ENCODE measurements at places on chromosomes 2 and 18.

GRCh38 chr18:77455004-77455403, 205.4 kb downstream of the GALR1 start:
- DNase-seq, result no peak

DNA sequence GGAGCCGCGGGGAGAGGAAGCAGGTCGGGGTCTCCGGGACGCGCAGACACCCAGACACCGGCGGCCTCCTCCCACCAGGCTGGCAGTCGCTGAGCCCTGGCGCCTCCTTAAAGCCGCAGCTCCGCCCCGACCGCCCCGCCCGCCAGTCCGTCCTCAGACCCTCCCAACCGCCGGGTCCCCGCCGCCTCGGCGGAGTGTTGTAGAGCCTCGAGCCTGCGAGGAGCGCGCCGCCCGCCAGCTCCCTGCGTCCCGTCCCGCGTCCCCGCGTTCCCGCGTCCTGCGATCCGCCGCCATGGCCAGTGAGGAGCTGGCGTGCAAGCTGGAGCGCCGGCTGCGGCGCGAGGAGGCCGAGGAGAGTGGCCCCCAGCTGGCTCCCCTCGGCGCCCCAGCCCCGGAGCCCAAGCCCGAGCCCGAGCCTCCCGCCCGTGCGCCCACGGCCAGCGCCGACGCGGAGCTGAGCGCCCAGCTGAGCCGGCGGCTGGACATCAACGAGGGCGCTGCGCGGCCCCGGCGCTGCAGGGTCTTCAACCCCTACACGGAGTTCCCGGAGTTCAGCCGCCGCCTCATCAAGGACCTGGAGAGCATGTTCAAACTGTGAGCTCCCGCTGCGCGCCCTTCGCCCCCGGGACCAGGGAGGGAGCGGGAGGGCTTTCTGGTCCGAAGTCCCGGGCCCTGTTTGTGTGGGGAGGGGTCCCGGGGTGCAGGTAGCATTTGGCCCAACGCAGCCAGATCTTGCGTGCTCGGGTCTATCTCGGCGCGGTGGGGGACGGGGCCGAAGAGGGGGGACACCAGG, at the start of gene EFHD1:
TSS of gene EFHD1 (plus strand) at position 192 of the 793 bp plus-strand sequence. CDS start at position 293, 101 bp downstream.
- DNase-seq, result peak; percentile 52

DNA sequence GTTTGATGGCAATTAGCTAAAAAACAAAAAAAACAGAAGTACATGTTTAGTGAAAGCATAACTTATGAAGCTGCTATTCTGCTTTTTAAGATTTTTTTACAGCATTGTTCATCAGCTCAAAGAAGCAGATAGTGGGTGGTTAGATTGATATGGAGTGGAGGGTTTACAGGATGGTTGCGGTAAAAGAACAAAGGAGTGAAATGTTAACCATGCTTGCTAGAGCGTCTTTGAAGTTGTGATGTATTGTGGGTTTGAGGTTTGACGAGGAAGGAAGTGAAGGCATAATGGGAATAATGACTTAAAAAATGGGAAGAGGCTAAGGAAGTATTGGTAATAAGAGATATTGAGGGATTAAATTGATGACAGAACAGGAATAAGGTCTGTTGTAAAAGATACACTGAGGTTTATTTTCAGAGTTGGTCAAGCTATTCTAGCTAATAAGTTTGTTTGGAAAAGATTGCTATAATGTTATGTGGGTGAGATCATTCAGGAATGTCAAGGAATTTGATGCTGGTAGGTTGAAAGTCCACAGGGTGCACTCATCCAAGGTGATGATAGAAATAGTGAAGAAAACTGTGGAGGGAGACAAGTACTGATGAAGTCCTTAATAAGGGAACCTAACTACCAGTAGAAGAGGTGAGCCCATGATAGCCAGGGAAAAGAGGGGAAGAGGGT, 14.6 kb downstream of the SPOPL start:
- no peak for DNase-seq

DNA sequence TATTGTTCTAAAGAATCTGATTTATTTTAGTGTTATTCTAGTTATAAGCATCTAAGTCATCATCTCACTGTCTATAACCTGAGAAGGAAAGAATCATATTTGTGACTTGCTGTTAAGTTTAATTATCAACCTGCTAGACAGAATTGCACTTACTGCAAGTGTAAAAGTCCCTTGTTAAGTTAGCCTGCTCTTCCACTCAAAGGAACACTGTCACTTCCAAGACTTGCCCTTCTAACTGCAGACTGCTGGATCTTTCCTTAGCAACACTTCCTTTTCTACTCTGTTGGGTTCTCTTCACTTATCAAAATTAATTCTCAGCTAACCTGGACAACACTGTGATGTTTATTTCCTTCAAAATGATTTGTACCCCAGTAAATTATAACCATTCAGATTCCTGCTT, 323.2 kb upstream of the TFPI start:
- no peak for DNase-seq

- DNase-seq, result no peak
These were observed 687 bp downstream of the CTDP1 start for GRCh38 chr18:79680100-79680879.

GRCh38 chr2:127485051-127485693, 41.1 kb downstream of the IWS1 start:
- DNase-seq, result no peak

DNA sequence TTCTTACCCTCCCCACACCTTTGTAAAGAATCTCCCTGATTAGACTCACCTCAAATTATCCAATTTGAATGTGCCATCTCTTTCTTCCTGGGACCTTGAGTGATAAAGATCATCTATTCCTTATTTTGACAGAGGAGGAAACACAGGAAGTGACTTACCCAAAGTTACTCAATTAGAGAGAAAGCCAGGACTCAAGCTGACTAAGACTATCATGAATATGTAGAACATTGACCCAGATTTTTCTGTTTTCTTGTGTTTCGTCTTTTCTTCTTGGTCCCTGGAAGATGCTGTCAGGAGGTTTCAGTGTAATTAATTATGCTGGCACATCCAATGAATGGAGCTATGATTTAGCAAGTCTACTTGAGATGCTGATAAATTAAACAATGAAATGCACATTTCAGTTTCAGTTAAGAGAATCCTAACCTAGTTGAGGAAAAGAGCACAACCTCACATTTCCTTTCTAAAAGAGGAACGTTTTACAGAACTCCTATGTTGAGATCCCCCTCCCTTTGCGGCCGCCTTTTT, 380.4 kb downstream of the CLIP4 start:
- DNase-seq, result no peak

- no peak for DNase-seq
These were observed 754 bp downstream of the ATG16L1 start for GRCh38 chr2:233252227-233252626.

- no peak for DNase-seq
These were observed 1337.9 kb upstream of the CHAC2 start for GRCh38 chr2:52429740-52430139.

DNA sequence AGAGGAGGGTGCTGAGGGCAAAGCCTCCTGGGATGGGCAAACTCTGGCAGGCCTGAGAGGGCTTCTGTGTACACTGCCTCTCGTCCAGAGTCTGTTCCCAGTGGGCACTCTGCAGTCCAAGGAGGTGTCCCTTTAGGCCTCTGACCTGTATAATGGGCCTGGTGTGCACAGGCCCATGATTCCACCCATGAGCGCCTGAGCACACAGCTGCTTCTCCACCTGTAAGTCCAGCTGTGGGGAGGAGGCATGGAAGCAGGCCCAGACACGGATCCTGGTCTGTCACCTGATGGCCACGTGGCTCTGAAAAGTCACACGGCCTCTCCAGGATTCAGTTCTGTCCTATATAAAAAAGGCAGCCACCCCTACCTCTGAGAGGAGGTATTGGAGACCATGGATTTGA, 57.0 kb downstream of the PARD6G start:
- no peak for DNase-seq

DNA sequence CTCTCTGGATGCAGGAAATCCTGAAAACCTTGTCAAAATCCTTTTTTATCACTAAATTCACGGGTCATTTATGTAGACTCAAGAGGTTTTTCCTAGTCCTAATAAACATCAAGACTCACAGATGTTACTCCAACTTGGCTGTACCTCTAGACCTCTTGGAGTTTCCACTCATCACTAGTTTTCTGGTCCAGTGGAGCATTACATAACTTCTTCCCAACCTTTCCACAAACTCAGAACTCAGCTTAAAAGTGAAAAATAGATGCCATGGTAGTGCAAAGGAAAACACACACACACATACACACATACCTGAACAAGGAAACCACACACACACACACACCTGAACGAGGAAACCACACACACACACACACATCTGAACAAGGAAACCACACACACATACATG, 807.2 kb downstream of the LRP1B start:
- DNase-seq, result no peak

- DNase-seq, result no peak
These were observed 71.1 kb downstream of the DSC3 start for GRCh38 chr18:30971338-30971956.

DNA sequence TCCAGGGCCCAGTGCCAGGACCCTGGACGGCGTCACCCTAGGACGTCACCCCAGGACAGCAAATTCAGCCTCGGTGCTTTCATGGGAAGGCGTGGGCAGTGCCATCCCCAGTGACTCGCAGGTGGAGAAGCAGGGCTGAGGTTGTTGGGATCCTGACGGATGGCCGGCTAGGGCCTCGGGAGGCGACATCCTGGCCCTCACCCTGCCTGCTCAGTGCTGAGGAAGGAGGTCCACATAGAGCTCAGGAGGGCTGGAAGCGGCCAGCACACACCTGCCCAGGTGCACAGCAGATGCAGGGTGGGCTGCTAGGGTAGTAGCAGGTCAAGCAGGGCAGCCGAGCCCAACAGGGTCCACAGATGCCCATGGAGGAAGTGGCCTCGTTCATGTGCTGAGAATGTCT, 482.0 kb upstream of the SALL3 start:
- no peak for DNase-seq

GRCh38 chr18:59555995-59556659, 141.1 kb downstream of the CCBE1 start:
- no peak for DNase-seq

- no peak for DNase-seq
These were observed 131.0 kb downstream of the DPP4 start for GRCh38 chr2:161943011-161943410.

GRCh38 chr2:127081826-127082633, 24.9 kb downstream of the BIN1 start:
- DNase-seq, result peak; percentile 71

GRCh38 chr2:229784791-229785190, 70.4 kb upstream of the DNER start:
- no peak for DNase-seq

DNA sequence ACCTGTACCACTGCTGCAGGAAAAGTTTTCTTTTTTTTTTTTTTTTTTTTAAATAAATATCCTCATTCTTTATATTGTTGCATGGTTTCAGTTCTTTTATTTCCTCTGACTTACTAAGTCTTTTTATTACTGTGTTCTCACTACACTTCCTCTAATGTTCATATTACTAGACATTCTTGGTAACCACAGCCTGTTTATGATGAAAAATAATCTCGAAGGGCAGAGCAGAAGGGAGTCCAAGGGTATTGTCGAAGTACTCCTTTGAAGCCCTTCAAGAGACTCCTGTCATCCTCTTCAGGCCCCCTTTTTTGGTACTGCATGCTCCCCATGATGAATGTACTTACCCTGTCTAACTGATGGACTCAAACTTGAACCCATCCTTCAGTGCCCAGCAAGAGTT, 61.2 kb downstream of the RND3 start:
- DNase-seq, result no peak

Data from GM12892 (cell line).